ELF-1 (cell line): ENCODE measurements at places on chromosomes 1 and 21.
A peak's percentile ranks its signal among the peaks of the same experiment; 100 is the strongest.

GRCh38 chr1:14629363-14630014 lies 31.0 kb downstream of the KAZN start:
- DNase-seq: no peak

- no peak for DNase-seq
Observed at GRCh38 chr1:30866594-30866993, 42.0 kb downstream of the SDC3 start.

DNA sequence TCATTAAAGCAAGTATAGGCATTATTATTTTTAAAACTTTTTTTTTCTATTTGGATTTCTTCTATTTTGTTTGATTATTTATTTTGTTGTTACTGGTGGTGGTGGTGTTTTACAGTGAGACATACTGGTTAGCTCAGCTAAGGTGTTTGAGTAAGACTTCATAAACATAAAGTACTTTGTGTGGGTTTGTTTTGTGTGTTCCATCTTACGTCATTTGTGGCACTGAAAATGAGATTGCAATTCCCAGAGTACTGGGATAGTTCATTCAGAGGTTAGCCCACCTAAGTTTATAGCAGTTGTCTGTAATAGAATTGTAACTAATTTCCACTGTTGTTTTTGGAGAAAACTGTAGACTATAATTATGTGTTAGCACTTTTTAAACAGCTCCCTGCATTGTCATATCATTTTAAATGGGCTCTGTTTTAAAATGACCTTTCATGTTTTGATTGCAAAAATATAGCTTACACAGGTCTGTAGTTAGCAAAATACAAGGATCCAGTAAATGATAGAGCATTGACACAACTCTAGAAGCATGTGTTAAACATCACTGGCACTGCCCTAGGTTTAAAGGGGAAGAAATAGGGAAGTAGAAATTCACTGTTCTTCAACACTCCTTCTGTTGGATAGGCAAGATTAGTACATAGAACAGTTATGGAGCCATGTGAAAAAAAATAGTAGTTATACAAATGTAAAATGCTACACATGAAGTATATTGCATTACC lies 171.7 kb downstream of the NFIA start:
- no peak for DNase-seq

DNA sequence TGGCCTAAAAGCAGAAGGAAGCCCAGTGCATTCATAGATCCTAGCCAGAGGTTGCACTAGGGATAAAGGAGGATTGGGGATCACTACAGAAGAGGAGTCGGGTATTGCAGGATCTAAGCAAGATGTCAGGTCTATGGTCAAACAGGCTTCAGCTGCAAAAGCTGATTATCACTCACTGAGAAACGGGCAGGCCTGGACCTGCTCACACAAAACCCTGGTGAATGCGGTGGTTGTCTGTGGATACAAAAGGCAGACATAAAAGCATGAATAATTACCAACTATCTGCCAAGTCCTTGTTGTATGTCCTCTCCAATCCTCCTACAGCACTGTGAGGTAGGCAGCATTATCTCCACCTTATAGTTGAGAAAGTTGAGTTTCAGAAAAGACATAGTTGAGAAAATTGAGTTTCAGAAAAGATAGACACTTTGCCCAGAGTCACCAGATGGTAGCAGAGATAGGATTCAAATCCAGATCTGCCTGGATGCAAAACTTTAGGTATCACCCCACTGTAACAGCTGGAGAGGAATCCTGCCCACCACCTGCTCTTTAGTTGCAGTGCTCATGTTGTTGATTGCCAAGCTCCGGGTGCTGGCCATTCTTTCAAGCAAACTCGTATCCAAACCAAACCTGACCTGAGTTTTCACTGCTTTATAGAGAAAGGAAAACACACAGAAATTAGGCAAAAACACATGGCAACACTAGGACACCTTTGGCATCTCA lies 49.6 kb upstream of the HOOK1 start:
- no peak for DNase-seq

GRCh38 chr21:46637952-46638746 lies 2.7 kb downstream of the PRMT2 start:
- DNase-seq: no peak

DNA sequence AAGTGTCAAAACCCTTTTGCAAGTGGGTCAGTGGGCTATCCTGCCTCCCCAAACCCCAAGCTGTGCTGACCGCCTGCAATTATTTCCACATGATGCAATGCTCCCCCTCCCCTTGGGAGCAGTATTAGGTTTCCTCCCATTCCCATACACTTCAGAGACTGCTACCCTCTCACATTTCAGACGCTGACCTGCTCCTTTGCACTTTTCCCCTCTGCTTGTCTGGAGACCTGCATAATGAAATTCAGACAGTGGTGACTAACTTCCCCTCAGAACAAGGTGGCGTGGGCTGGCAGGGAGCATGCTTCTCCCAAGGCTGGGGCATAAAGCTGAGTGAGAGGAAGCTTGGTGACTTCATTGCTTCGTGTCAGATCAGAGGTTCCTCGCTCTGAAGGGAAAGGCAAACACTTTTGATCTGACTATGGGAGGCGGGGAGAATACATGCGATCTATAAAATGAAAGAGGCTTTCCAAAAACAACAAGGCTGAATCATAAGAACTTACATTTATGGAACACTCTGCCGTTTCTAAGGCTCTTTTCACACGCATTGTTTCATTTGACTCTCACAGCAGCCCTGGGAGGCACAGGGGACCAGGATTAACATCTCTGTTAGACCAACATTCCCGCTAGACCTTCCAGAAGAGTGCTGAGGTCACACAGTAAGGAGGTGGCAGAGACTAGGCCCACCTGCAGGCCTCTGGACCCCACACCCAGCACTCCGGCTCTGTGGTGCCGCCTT lies 27.5 kb upstream of the ROR1 start:
- DNase-seq: peak; percentile 57

DNA sequence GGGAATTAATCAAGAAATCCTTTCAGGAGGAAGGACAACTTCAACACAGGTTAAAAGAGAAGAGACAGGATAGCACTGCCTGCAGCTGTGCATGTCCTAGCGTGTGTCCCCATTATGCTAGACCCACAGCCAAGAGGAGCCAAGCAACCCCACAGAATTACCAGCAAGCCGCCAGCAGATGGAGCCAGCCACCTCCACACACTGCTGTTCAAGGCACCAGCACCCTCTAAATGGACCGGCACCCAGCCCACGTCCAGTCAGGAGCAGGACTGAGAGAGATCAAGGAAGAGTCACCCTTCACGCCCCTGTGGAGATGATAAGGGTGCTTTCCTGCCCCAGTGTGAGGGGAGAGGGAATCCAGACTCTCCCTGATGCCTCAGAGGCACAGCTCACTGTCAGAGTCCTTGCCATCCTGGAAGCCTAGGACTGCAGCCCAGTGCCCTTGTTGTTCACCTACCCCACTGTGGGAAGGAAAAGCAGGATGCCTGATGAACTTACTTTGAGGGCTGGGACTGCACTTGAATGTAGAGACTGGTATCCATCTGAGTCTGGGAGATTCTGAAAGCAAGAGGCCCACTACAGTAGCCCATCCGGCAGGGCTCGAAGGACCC lies 37.1 kb upstream of the CTTNBP2NL start:
- peak; percentile 81 for DNase-seq
